ENCODE measurements at places on chromosomes 16 and 17. TPM values are rescaled to one million over a fixed set of nuclear protein-coding genes. Genes with fewer than 3 reads are reported as not detected.

Gene KRTAP9-2
- total RNA-seq = not detected

Gene NPIPA8
- total RNA-seq = not detected

Gene UBALD2
- total RNA-seq = 7.6 TPM

Gene ADGRG3
- not detected for total RNA-seq

Gene DHX58
- total RNA-seq = 9.9 TPM

Gene TMC6
- total RNA-seq = 0.53 TPM

Gene TRPV3
- 0.53 TPM for total RNA-seq

Gene TMEM88
- total RNA-seq = not detected

Gene FAM171A2
- total RNA-seq = 2.1 TPM

Gene HOXB5
- total RNA-seq = not detected

Gene SLC6A2
- not detected for total RNA-seq

Gene CDH15
- total RNA-seq = not detected

Gene ENPP7
- not detected for total RNA-seq

Gene ALOX12B
- total RNA-seq = not detected

Gene HS3ST6
- not detected for total RNA-seq

Gene RUNDC3A
- not detected for total RNA-seq

Gene ASPA
- total RNA-seq = 1.6 TPM

Gene USP43
- 0.71 TPM for total RNA-seq

Gene B3GNT9
- total RNA-seq = 42.5 TPM

Gene CDH11
- 155 TPM for total RNA-seq

Gene DDX28
- 3.5 TPM for total RNA-seq

Gene PMP22
- total RNA-seq = 32.3 TPM

Gene FOXL1
- total RNA-seq = 11.7 TPM

Gene CORO1A
- 4.3 TPM for total RNA-seq

Gene PLA2G10
- not detected for total RNA-seq

Gene LUC7L
- total RNA-seq = 39.8 TPM

Gene RNF227
- 29.2 TPM for total RNA-seq

Gene RDM1
- 0.58 TPM for total RNA-seq

Gene WFIKKN1
- 0.86 TPM for total RNA-seq

Gene ELMO3
- 0.58 TPM for total RNA-seq

Gene CCL1
- total RNA-seq = not detected

Gene EPN3
- total RNA-seq = under 0.01 TPM

Gene GRIN2C
- not detected for total RNA-seq

Gene AMZ2
- total RNA-seq = 129 TPM

Gene C17orf107
- total RNA-seq = 5.7 TPM

Gene EEF2K
- total RNA-seq = 14.7 TPM

Gene CORO6
- 5.7 TPM for total RNA-seq

Gene ELP5
- total RNA-seq = 38.6 TPM

Gene SALL1
- total RNA-seq = 2.5 TPM

Gene APOBR
- total RNA-seq = not detected

Gene CDRT15L2
- total RNA-seq = not detected

Gene TUFM
- 204 TPM for total RNA-seq

Gene TMEM95
- not detected for total RNA-seq

Gene BICDL2
- not detected for total RNA-seq

Gene PCGF2
- total RNA-seq = 4.8 TPM

Gene SLC38A8
- total RNA-seq = not detected

Gene FZD2
- 9.8 TPM for total RNA-seq

Gene UTS2R
- not detected for total RNA-seq

Gene SEPTIN12
- total RNA-seq = not detected

Gene GJD3
- 2.6 TPM for total RNA-seq

Gene OVCA2
- 72.0 TPM for total RNA-seq

Gene SLC7A5
- 146 TPM for total RNA-seq

Gene MYO15A
- 1.4 TPM for total RNA-seq

Gene ABCC11
- total RNA-seq = not detected

Gene TEKT1
- not detected for total RNA-seq

Gene SLC5A10
- total RNA-seq = not detected

Gene TM4SF5
- total RNA-seq = not detected

Measured in myometrial cell (primary cell).